ENCODE measurements at places on chromosomes 12 and 14.

- no peak for DNase-seq
Observed at GRCh38 chr14:99720941-99721791, 37.1 kb downstream of the CYP46A1 start.

- no peak for DNase-seq
Observed at GRCh38 chr14:85535991-85536832, 6.3 kb downstream of the FLRT2 start.

GRCh38 chr12:122895320-122895703 lies 612 bp downstream of the VPS37B start:
- DNase-seq: no peak

DNA sequence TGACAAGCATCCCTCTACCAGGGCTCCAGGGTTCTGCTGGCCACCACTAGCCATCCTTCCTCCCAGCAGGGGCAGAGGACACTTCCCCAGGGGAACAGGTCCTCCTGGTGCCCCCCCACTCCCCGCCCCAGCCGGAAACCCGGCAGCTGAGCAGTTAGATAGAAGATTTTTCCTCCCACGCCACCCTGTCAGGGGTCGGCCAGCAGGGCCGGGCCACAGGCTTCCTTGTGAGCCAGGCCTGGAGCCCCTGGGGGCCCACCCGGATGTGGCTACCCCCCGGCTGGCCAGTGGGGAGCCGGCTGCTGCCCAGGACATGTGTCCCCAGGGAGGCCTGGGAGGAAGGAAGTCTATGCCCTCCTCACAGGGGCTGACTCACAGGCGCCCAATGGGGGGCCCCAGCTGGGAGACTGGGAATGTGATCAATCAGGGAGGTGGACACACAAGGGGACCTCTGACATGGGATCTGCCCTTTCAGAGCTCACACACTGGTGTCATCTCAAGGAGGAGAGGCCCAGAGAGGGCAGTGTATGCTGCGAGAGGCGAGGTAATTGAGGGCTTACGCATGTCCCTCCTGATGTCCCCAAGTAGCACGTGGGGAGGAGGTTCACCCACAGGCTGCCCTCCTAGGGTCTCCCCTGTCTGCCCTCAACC lies 4.2 kb downstream of the SH2B3 start:
- DNase-seq: no peak
